ENCODE measurements at places on chromosomes 16 and 17. TPM values are rescaled to one million over a fixed set of nuclear protein-coding genes. Genes with fewer than 3 reads are reported as not detected.

GRCh38 chr17:73510981-73511718 is 133.1 kb downstream of the SDK2 start:
- DNase-seq = no peak

GRCh38 chr16:73171380-73171779 is 123.5 kb upstream of the ZFHX3 start:
- DNase-seq = no peak

- no peak for DNase-seq
Measured at GRCh38 chr16:30087181-30087898, 4.4 kb downstream of the TBX6 start.

GRCh38 chr17:74796211-74796610 is 20.1 kb upstream of the NAT9 start:
- no peak for DNase-seq

GRCh38 chr17:45092911-45093430 is 31.9 kb downstream of the NMT1 start:
- peak; percentile 99 for DNase-seq

DNA sequence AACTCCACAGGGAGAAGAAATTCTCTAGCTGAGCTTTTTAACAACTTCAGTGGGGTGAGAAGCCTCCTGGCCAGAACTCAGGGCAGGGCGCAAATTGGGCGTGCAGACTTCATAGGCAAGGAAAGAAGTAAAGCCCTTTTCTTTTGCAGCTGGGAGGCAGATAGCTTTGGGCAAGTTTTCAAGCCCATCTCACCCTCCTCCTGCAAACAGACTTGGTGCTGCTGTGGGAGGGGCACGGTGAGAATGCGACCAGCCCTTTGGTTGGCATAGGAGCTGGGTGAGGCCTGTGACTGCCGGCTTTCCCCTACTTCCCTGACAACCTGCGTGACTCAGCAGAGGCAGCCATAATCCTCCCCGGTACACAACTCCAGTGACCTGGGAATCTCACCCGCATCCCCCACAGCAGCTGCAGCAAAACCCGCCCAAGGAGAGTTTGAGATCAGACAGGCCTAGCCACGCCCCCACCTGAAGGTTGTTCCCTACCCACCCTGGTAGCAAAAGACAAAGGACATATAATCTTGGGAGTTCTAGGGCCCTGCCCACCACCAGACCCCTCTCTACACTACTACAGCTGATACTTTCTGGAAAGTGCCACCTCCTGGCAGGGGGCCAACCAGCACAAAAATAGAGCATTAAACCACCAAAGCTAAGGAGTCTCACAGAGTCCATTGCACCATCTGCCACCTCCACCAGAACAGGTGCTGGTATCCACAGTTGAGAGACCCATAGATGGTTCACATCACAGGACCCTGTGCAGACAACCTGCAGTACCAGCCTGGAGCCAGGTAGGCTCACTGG is 195.5 kb upstream of the CCL2 start:
- DNase-seq = no peak

- no peak for DNase-seq
Measured at GRCh38 chr17:17765359-17766076, 71.3 kb downstream of the SREBF1 start.

DNA sequence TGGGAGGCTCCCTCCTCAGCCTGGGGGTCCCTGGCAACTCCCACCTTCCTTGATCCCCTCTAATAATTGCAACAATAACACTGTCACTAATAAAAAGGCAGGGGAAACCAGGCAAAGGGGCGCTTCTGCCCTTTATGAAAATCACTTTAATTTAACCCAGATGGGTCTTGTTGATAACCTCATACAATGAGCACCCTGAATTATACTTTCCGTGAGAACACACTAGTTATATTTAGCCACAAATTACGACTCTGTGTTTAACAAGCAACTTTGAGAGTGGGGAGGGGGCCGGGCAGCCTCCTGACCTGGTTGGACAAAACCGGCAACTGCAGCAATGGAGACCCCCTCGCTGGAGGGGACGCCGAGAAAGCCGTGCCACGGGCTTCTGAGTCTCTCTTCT is 5.7 kb upstream of the BAHCC1 start:
- DNase-seq = no peak

- no peak for DNase-seq
Measured at GRCh38 chr16:66197668-66198278, 168.7 kb upstream of the CDH5 start.

GRCh38 chr17:27352448-27353032 is 58.6 kb downstream of the WSB1 start:
- DNase-seq = no peak

- DNase-seq = no peak
Measured at GRCh38 chr17:12342609-12343435, 322.1 kb downstream of the MAP2K4 start.

GRCh38 chr16:54927125-54928015 is 3.3 kb upstream of the IRX5 start:
- no peak for DNase-seq

DNA sequence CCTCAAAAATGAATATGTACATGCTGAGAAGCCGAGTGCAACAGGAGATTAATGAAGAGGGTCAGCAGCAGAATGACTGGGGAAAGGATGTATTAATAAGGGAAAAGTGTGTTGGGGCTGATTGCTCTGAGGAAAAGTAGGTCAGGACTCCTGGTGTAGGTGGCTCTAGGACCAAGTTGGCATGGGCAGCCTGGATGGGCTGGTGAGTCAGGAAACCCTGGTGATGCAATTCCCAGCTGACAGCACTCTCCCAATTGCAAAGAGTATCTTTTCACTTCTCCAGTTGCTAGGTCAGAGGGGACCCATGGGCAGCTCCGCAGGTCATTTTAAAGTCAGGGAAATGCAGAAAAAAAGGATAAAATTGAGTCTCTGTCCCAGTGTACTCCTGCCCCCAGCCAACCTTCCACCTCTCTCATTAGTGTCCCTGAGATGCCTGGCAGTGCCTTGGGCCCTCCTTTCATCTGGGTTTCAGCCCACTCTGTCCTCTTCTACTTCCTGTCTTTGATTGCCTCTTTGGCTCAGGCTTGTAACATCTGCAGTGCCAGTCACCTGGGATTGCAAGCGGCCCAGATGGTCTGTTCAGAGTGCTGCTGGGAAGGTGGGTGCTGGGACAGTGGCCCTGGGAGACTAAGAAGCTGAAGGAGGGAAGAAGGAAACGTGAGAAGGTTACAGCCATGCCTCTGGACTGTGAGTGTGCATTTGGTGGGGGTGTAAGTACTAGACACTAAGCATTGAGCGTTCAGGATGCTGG is 2177.2 kb downstream of the TP53TG3F start:
- DNase-seq = no peak

GRCh38 chr17:75498039-75498725 is 17.2 kb downstream of the CASKIN2 start:
- no peak for DNase-seq

DNA sequence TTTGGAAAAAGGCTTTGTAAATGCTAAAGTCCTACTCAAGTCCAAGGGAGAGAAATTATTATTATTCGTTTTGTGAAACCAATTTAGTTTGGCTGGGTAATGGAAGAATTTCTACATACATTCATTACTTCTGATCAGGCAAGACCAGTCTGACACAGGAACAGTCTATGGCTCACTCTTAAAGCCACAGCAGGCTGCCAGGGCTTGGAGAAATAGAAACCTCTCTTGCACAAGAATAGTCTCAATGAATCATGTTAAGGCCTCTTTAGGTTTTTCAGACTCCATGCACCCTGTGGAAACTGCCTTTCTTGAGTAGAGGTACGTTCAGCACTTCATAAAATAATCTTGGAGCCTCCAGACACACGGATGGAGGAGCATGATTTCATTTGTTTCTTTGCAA is 167.7 kb downstream of the IRX3 start:
- no peak for DNase-seq

GRCh38 chr17:75834928-75835653 is 9.1 kb downstream of the UNC13D start:
- DNase-seq = no peak

- DNase-seq = peak; percentile 53
Measured at GRCh38 chr16:59886021-59886420, 1151.9 kb upstream of the GOT2 start.

The OTOA gene
- not detected for total RNA-seq

The CLDN7 gene
- total RNA-seq = 1.2 TPM

The RASL10B gene
- 0.69 TPM for total RNA-seq

The TMEM231 gene
- 13.7 TPM for total RNA-seq

The DYNLRB2 gene
- not detected for total RNA-seq

The FOXC2 gene
- total RNA-seq = 1.3 TPM

The ZNF423 gene
- not detected for total RNA-seq

The SPPL2C gene
- total RNA-seq = not detected

The CHD9NB gene
- total RNA-seq = 1.6 TPM
